ENCODE measurements at places on chromosomes 5 and 9.

- H3K4me1 ChIP-seq: peaks cover 5% of the 10 kb centered on the region
- H3K36me3 ChIP-seq: peaks cover 7% of the 10 kb centered on the region
- H3K4me3 ChIP-seq: no peak overlapping the region
- no peaks in the 10 kb centered on the region for H3K27me3 ChIP-seq
Measured at GRCh38 chr9:94952565-94953373, 226.3 kb downstream of the AOPEP start.

DNA sequence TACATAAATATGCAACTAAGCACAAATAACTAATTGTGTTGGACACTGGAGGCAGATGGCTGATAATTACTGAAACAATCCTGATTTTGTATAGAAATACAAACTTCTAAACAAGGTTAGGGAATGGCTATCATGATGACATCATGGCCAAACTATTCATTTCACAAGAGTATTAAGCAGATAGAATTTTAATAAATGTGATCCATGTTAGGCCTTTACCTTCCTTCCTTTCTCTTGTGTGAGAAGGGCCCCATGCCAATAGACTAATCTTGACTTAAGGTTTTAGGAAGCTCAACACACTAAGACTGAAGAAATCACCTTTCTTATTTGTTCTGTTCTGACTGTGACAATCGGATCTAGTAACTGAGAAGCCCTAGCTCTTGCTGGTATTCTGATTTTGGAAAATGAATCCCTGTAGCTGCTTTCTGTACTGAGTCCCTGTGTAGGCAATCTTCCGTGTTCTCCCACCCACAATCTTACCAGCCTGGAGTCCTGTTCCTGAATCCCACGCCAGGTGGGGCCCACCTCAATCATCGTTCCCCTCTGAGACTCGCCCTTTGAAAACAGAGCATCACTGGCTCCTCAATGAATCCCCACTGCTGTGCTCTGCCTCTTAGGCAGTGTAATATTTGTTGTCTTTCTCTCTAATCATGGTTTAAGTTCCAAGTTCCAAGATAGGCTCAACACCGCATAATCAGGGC lies 168.7 kb upstream of the GNA14 start:
- H3K4me3 ChIP-seq: no peak overlapping the region
- DNase-seq: no peak
- H3K27ac ChIP-seq: no peak overlapping the region
- H3K4me1 ChIP-seq: peaks cover 6% of the 10 kb centered on the region

GRCh38 chr5:129724222-129724621 lies 23.7 kb upstream of the MINAR2 start:
- H3K27ac ChIP-seq: no peak overlapping the region
- H3K27me3 ChIP-seq: no peaks in the 10 kb centered on the region
- no peaks in the 10 kb centered on the region for H3K4me1 ChIP-seq
- no peaks in the 10 kb centered on the region for H3K36me3 ChIP-seq
- H3K4me3 ChIP-seq: no peak overlapping the region

DNA sequence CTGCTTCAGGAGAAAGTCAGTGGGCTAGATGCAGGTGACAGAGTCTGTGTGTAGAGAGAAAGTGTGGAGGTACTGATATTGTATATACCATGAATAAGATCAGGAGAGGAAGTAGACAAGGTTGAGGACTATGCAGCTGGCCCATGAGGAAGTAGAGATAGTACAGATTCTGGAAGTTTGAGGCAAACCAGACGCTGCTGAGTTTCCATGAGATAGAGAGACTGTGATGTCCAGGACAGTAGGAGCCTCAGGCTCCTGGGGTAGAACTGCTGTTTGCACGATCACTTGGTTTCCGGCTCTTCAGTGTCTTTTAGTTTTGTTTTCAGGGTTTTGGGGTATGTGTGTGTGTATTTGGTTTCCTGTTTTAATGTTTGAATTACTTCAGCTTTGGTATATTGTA lies 13.6 kb downstream of the OTULINL start:
- H3K4me1 ChIP-seq: peaks cover 22% of the 10 kb centered on the region
- H3K36me3 ChIP-seq: no peaks in the 10 kb centered on the region
- peak; percentile 55 for DNase-seq
- H3K27me3 ChIP-seq: no peaks in the 10 kb centered on the region
- H3K27ac ChIP-seq: peak overlapping the region; percentile 15
- peak overlapping the region; percentile 20 for H3K4me3 ChIP-seq

DNA sequence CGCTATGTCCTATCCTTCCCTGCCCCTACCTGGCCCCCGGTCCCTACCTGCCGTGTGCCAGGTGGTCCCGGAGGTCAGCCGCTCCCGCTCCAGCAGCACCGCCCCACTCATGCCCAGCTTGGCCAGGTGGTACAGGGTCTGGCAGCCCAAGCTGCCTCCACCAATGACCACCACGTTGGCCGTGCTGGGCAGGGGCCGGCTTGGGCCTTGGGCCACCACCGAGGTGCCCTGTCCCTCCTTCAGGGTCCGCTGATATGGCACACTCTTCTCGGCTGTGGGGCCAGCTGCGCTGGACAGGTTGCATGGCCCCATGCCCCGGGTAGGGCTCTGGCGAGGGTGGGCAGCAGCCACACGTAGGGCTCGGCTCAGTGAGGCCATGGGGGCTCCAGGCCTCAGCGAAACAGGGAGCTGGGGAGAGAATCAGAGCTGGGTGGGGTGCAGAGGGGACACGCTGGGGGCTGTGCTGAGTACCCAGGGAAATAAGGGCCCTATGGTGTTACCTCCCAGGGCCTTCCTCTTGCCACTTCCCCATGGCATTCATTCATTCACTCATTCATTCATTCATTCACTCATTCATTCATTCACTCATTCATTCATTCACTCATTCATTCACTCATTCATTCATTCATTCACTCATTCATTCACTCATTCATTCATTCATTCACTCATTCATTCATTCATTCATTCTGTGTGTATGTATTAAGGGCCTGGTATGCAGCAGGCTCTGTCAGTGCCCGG lies 4.2 kb downstream of the SARDH start:
- H3K27ac ChIP-seq: no peak overlapping the region
- H3K27me3 ChIP-seq: no peaks in the 10 kb centered on the region
- no peaks in the 10 kb centered on the region for H3K4me1 ChIP-seq
- H3K4me3 ChIP-seq: no peak overlapping the region
- no peaks in the 10 kb centered on the region for H3K36me3 ChIP-seq

DNA sequence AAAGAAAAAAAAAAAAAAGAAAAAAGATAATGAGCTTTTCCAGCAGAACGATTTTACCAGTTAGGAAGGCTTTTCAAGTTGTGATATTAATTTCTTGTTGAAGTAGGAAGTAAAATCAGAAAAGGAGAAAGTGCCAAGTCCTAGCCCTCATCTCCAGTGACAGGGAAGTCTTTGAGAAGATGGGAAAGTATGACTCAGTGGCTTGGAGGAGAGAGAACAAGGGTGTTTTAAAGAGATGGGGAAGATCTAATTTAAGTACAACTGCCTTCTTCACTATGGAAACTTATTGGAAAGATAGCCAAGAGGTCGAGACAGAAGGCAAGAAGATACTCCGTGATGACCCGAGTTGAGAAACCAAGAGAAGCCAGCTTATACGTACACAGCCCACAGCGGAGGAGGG lies 22.6 kb downstream of the FGF1 start:
- no peak overlapping the region for H3K27ac ChIP-seq
- H3K4me3 ChIP-seq: no peak overlapping the region
- no peaks in the 10 kb centered on the region for H3K36me3 ChIP-seq
- H3K4me1 ChIP-seq: no peaks in the 10 kb centered on the region
- H3K27me3 ChIP-seq: no peaks in the 10 kb centered on the region

DNA sequence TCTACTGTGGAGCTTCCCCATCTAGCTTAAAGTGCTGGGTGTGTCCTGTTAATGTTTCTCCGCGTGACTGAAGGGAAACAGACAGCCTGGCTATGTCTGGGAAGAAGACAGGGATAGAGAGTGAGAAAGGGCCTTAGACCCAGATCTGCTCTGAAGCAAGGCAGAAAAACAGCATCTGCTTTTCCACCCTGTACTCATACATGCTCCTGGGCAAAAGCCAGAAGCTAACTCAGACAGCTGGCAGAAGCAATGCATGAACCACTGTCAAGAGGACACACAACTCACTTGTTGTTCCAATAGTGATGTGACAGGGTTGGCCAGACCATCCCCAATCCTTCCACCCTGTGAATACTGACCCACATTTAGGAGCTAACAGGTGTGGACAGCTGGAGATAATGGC lies 63.3 kb downstream of the DPYSL3 start:
- no peaks in the 10 kb centered on the region for H3K4me1 ChIP-seq
- no peak overlapping the region for H3K4me3 ChIP-seq
- no peak overlapping the region for H3K27ac ChIP-seq
- H3K27me3 ChIP-seq: no peaks in the 10 kb centered on the region
- DNase-seq: no peak

GRCh38 chr9:133687856-133688761 lies 50.0 kb downstream of the SARDH start:
- H3K27me3 ChIP-seq: no peaks in the 10 kb centered on the region
- no peak overlapping the region for H3K27ac ChIP-seq
- no peak overlapping the region for H3K4me3 ChIP-seq
- no peak for DNase-seq
- H3K36me3 ChIP-seq: no peaks in the 10 kb centered on the region
- no peaks in the 10 kb centered on the region for H3K4me1 ChIP-seq

DNA sequence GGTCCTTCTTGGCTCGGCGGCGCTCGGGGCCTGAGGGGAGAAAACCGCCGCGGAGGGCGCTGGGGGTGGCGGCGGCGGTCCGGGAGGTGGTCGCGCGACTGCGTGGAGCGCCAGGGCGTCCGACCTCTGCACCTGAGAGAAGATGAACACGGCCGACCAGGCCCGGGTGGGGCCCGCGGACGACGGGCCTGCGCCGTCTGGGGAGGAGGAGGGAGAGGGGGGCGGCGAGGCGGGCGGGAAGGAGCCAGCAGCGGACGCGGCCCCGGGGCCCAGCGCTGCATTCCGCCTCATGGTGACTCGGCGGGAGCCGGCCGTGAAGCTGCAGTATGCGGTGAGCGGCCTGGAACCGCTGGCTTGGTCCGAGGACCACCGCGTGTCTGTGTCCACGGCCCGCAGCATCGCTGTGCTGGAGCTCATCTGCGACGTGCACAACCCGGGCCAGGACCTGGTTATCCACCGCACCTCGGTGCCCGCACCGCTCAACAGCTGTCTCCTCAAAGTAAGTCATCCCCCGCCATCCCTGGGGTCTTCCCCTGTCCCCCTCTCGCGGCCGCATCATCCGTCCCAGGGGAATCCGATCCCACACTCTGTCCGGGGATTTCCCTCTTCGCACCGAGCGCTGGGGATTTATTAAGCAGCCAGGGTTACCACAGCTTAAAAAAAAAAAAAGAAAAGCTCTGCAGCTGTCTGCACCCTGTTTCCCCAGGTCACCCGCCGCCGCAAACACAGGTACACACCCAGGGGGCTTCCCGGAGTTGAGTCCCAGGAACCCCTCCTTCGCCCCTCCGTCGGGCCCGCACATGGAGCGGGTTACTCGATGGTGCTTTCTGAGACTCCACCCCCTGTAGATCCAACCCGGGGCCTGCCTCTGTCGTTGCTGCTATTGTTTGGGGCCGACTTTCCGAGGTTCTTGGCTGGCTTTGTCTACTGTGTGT lies at the start of gene GTF3C4:
Gene GTF3C4 (plus strand): TSS at position 8 of the 935 bp plus-strand sequence. CDS start 135 bp downstream, at position 143.
- H3K4me1 ChIP-seq: peaks cover 9% of the 10 kb centered on the region
- no peaks in the 10 kb centered on the region for H3K27me3 ChIP-seq
- H3K4me3 ChIP-seq: peak within 1 kb of the TSS; percentile 82
- peak; percentile 15 for DNase-seq
- peaks cover 4% of the 10 kb centered on the region for H3K36me3 ChIP-seq
- H3K27ac ChIP-seq: peak within 1 kb of the TSS; percentile 96

DNA sequence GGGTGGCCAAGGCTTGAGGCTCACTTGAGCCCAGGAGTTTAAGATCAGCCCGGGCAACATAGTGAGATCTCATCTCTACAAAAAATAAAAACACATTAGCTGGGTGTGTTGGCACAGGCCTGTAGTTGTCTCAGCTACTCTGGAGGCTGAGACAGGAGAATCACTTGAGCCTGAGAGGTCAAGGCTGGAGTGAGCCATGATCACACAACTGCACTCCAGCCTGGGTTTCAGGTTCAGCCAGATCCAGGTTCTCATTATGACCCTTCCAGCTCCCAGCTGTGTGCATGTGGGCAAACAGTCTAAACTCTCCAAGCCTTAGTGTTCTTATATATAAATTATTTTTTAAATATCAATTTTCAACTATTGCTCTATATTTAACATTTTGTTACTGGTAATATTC lies 67.9 kb downstream of the ALDH7A1 start:
- H3K36me3 ChIP-seq: no peaks in the 10 kb centered on the region
- no peaks in the 10 kb centered on the region for H3K27me3 ChIP-seq
- H3K27ac ChIP-seq: no peak overlapping the region
- H3K4me3 ChIP-seq: no peak overlapping the region

GRCh38 chr5:142167458-142167857 lies 58.9 kb downstream of the NDFIP1 start:
- H3K27me3 ChIP-seq: no peaks in the 10 kb centered on the region
- H3K4me3 ChIP-seq: no peak overlapping the region
- DNase-seq: no peak
- no peak overlapping the region for H3K27ac ChIP-seq

GRCh38 chr5:149406203-149406978 lies 27.3 kb upstream of the IL17B start:
- H3K4me1 ChIP-seq: no peaks in the 10 kb centered on the region
- no peak overlapping the region for H3K27ac ChIP-seq
- no peaks in the 10 kb centered on the region for H3K36me3 ChIP-seq
- no peak overlapping the region for H3K4me3 ChIP-seq
- DNase-seq: no peak

- peak; percentile 61 for DNase-seq
- H3K27me3 ChIP-seq: no peaks in the 10 kb centered on the region
- H3K27ac ChIP-seq: peak overlapping the region; percentile 63
- peak overlapping the region; percentile 1 for H3K4me3 ChIP-seq
- H3K4me1 ChIP-seq: peaks cover 26% of the 10 kb centered on the region
- no peaks in the 10 kb centered on the region for H3K36me3 ChIP-seq
Measured at GRCh38 chr5:132387640-132388117, 18.2 kb downstream of the SLC22A5 start.

DNA sequence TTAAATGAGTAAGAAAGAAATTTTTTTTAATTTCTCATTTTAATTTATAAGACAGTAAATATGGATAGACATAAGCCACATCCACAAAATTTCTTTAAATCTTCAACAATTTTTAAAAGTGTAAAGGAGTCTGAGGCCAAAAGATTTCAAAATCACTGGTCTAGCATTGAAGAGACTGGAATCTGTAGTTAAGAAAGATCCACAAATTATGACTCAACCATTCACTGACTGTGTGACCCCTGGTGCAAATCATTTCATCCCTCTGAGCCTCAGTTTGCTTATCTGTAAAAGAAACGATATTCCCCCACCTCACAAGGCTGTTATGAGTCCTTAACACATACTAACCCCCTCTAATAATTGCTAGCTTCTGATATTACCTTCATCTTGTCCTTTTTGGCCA lies 98.5 kb downstream of the EBF1 start:
- H3K27ac ChIP-seq: no peak overlapping the region
- DNase-seq: no peak
- H3K4me3 ChIP-seq: no peak overlapping the region
- H3K27me3 ChIP-seq: no peaks in the 10 kb centered on the region
- no peaks in the 10 kb centered on the region for H3K36me3 ChIP-seq
